ENCODE measurements at places on chromosomes 11 and 22. TPM values are rescaled to one million over a fixed set of nuclear protein-coding genes. Genes with fewer than 3 reads are reported as not detected.

The OR8G5 gene
- not detected for total RNA-seq

The FOLR1 gene
- not detected for total RNA-seq

The KRTAP5-7 gene
- total RNA-seq = not detected

The SNX19 gene
- total RNA-seq = 61.6 TPM

The NFAM1 gene
- not detected for total RNA-seq

The KDELR3 gene
- total RNA-seq = 192 TPM

Data from cardiac atrium fibroblast (primary cell).